ENCODE measurements at places on chromosomes 1 and 21. TPM values are rescaled to one million over a fixed set of nuclear protein-coding genes. Genes with fewer than 3 reads are reported as not detected.

The TCHH gene
- total RNA-seq, result not detected

The OSCP1 gene
- total RNA-seq, result 15.7 TPM

The SLC9C2 gene
- not detected for total RNA-seq

The KCND3 gene
- total RNA-seq, result under 0.01 TPM

The DTL gene
- 1.3 TPM for total RNA-seq

The OLFML2B gene
- 7.1 TPM for total RNA-seq

The KRTAP23-1 gene
- not detected for total RNA-seq

The TSPAN2 gene
- not detected for total RNA-seq

The KRTAP11-1 gene
- not detected for total RNA-seq

The GBP6 gene
- total RNA-seq, result 0.15 TPM

The NDUFS5 gene
- 570 TPM for total RNA-seq

The UMODL1 gene
- total RNA-seq, result not detected

The ERG gene
- total RNA-seq, result 0.44 TPM

The LEMD1 gene
- not detected for total RNA-seq

The SLC25A34 gene
- 0.58 TPM for total RNA-seq

The NT5C1A gene
- total RNA-seq, result not detected

The LRRC39 gene
- total RNA-seq, result 0.33 TPM

The GBP7 gene
- total RNA-seq, result not detected

The RGS8 gene
- total RNA-seq, result under 0.01 TPM

The LIN9 gene
- 7.3 TPM for total RNA-seq

The NCDN gene
- 61.4 TPM for total RNA-seq

The SIM2 gene
- total RNA-seq, result not detected

The VWA1 gene
- 9.6 TPM for total RNA-seq

The LCE1B gene
- total RNA-seq, result not detected

The MXRA8 gene
- 534 TPM for total RNA-seq

The IL19 gene
- not detected for total RNA-seq

The KCNQ4 gene
- under 0.01 TPM for total RNA-seq

The GRIK3 gene
- not detected for total RNA-seq

The GBP1 gene
- total RNA-seq, result 25.5 TPM

The HAO2 gene
- total RNA-seq, result not detected

The LHX4 gene
- total RNA-seq, result not detected

The S100A2 gene
- 3.3 TPM for total RNA-seq

The SLAMF9 gene
- total RNA-seq, result not detected

The PROK1 gene
- total RNA-seq, result not detected

The PSEN2 gene
- total RNA-seq, result 31.4 TPM

The PUM1 gene
- 78.7 TPM for total RNA-seq

The PADI3 gene
- not detected for total RNA-seq

The C1orf198 gene
- total RNA-seq, result 42.7 TPM

All from smooth muscle cell of trachea (primary cell).